ENCODE measurements at places on chromosomes 5 and 9. TPM values are rescaled to one million over a fixed set of nuclear protein-coding genes. Genes with fewer than 3 reads are reported as not detected.

IPPK gene
- total RNA-seq = 11.6 TPM

BTNL3 gene
- total RNA-seq = 0.82 TPM

PALM2AKAP2 gene
- 4.2 TPM for total RNA-seq

STING1 gene
- total RNA-seq = 7.7 TPM

TRIM14 gene
- 18.8 TPM for total RNA-seq

MSX2 gene
- 69.7 TPM for total RNA-seq

NUTM2F gene
- total RNA-seq = not detected

CD72 gene
- 1.5 TPM for total RNA-seq

BNIP1 gene
- total RNA-seq = 9.0 TPM

AGXT2 gene
- not detected for total RNA-seq

TMC1 gene
- total RNA-seq = not detected

IFNA7 gene
- not detected for total RNA-seq

RNF183 gene
- 0.77 TPM for total RNA-seq

PTGS1 gene
- total RNA-seq = 1.1 TPM

PLEKHG4B gene
- 46.6 TPM for total RNA-seq

ANKRA2 gene
- total RNA-seq = 23.2 TPM

NDFIP1 gene
- total RNA-seq = 57.7 TPM

PCDHGA3 gene
- 0.27 TPM for total RNA-seq

NIPAL4 gene
- 0.46 TPM for total RNA-seq

FBP1 gene
- total RNA-seq = 35.9 TPM

FOXD4L3 gene
- total RNA-seq = not detected

EDIL3 gene
- 15.4 TPM for total RNA-seq

GPRIN1 gene
- total RNA-seq = 3.3 TPM

TMCO6 gene
- total RNA-seq = 29.4 TPM

PURA gene
- 8.3 TPM for total RNA-seq

PLAC8L1 gene
- 0.95 TPM for total RNA-seq
